ENCODE measurements at places on chromosomes 3 and 15.

DNA sequence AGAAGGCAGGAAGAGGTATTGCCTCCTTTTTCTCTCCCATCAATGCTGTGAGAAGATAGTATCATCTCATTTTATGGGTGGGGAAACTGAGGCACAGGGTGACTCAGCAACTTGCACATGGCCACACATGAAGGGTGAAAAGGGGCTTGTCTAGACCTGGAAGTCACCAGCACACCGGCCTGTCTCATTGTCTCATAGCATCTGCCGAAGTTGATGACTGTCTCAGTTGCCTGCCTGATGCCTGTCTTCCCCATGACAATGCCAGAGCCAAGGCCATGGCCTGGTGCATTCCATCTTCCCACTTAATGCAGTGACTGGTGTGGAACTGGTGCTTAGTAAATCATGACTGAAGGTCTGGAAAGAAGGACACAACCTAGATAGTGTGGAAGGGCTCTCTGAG, 27.9 kb upstream of the PRR23E start:
- no peak for DNase-seq

DNA sequence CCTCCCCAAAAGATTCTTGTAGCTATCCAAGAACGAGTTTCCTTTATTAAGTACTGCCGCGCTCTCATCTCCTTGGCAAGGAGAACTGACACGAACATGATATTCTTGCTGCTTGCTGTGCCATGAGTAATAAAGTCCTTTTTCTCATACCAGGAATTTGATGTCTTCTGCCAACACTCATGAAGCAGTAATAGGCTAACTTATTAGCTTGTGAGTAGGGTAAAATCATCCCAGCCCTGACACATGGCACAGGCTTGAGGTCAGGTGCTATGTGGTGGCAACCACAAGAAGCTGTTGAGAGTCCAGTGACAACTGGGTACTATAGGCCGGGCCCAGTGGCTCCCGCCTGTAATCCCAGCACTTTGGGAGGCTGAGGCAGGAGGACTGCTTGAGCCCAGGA, 22.7 kb upstream of the UBXN7 start:
- no peak for DNase-seq

DNA sequence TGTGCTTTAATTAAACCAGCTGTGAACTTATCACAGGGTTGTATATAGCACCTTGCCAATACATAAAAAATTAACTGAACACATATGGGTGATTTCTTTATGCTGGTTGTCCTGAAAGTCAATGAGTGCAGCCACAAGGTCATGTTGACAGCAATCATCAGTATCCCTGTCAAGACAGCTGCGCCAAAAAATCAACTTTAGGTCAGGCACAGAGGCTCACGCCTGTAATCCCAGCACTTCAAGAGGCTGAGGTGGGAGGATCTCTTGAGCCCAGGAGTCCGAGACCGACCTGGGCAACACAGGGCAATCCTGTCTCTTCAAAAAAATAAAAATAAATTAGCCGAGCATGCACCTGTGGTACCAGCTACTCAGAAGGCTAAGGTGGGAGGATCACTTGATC, 707.3 kb downstream of the SI start:
- DNase-seq = no peak

GRCh38 chr15:25368850-25369249, 70.0 kb downstream of the UBE3A start:
- DNase-seq = no peak

DNA sequence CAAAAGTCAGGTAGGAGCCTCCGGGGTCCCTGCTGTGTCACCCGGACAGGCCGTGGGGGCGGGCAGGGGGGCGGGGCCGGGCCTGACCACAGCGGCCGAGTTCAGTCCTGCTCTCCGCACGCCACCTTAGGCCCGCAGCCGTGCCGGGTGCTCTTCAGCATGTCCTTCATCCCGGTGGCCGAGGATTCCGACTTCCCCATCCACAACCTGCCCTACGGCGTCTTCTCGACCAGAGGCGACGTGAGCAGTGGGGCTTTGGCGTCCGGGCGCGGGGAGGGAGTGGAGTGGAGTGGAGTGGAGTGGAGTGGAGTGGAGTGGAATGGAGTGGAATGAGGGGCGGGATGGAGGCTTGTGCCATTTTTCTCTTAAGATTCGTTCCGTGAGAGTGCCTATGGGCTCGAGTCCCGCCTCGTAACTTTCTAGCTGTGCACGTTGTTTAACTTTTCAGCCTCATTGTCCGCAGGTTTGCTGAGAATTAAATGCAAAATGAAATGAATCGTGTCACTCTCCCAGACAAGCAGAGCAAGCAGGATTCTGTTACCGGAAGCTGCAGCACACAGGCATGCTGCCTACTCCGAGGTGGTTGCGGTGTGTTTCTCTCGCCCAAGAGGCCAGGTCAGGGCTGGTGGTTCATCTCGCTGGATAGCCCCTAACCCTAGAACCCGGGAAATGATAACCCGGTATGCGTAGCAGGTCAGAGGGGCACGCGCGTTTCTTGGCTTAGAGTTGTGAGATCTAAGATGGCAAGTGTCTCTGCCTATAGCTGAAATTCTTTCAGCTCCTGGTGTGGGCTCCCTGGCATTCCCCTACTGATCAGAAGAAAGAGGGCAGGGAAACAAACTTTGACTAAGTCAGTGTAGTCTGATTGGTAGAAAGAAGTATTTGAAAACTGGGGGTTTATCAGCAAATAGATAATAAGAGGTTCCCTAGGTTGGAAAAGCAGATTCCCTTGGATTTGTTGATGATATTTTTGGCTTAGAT, at the start of gene FAH:
Gene FAH (plus strand): TSS at position 104 of the 981 bp plus-strand sequence. CDS start 56 bp downstream, at position 160.
- peak; percentile 8 for DNase-seq

- DNase-seq = no peak
Observed at GRCh38 chr3:32089476-32089875, 16.9 kb upstream of the GPD1L start.

GRCh38 chr3:53129344-53129743, 891 bp downstream of the RFT1 start:
- DNase-seq = no peak

DNA sequence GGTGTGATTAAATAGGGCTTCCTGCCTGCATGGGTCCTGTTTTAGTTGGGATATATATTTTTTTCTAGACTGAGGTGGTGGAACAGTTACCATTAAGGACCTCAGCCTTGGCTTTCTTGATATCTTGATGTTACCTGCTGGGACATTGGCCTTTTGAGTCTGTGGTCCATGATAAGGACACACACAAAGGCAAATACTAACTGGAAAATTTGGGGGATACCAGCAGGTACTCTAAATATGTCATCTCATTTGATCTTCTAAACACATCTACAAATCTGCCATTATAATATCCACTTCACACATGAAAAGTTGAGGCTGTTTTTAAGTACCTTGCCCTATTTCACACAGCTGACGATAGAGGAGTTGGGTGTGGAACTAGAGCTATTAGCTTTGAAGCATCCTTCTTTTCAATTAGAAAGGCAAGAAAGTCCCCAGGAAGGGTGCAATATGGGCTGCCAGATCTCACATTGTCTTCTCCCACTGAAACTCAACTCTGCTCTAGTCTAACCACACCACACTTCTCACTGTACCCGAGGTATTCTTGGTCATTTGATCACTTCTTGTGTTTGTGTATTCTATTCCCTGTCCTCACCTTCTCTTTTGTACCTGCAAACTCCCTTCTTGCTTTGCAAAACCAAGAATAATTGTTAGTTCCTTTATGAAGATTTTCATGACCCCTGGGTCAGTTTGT, 288.3 kb upstream of the ICE2 start:
- no peak for DNase-seq

DNA sequence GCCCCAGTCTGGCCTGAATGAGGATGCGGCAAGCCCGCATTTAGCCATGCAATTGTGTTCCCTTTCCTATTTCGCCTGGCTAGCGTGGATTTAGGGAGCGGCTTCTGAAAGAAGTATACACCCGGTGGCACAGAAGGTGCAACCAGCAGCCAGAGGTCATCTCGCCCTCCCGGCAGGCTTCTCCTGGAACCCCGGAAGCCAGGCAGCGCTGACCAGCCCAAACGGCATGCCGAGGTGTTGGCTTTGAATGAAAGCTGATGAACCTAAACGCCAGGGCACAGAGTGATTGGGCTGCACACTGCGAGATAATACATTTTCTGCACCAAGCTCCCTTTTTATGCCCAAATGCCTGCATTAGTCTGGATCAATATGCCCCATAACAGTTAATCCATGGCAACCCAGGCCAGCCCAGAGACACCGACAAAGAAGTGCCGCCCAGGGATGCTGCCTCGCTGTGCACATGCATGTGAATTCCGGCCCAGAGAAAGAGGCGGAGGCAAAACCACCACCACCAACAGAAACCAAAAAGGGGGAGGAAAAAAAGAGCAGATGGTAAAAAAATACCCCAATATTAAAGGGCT, 1.4 kb downstream of the SRGAP3 start:
- DNase-seq = no peak

- DNase-seq = no peak
Observed at GRCh38 chr3:164732166-164732565, 346.1 kb downstream of the SI start.

DNA sequence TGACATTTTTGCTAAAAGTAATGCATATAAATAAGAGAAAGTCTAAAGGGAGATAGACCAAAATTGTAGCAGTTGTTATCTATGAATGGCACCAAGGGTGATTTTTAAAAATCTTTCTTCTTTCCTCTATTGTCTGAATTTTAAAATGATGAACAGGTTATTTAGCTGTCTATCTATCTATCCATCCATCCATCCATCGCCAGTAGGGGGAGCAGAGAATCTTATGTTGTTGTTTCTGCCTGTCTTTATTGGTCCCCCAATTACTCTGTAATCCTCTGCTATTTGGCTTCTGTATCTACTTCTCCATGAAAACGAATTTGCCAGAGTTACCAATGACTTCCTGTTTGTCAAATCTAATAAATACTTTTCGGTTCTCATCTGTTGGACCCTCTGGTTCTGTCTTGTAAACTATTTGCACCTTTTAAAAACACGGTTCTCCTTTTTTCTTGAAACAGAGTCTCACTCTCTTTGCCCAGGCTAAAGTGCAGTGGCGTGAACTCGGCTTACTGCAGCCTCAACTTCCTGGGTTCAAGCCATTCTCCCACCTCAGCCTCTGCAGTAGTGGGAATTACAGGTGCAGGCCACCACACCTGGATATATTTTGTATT, 86.0 kb downstream of the ECT2 start:
- no peak for DNase-seq

DNA sequence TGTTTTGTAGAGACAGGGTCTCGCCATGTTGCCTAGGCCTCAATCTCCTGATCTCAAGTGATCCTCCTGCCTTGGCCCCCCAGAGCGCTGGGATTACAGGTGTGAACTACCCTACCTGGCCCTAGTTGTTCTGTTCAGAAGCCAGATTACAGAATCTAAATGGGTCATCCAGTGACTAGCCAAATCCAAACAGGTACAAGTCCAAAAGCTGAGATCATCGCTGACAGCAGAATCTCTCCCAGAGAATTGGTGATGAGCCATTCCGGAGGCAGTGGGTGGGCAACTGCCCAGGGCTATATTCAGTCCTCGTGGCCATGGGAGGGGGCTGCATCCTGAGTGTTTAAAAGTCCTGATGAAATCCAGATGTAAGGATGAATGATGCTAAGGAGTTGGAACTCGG, 47.5 kb upstream of the SEMA4B start:
- no peak for DNase-seq

GRCh38 chr3:66260431-66260830, 39.6 kb downstream of the SLC25A26 start:
- DNase-seq = no peak

- DNase-seq = no peak
Observed at GRCh38 chr15:40092256-40092978, 16.3 kb downstream of the BMF start.

- no peak for DNase-seq
Observed at GRCh38 chr3:153595186-153595815, 433.3 kb downstream of the RAP2B start.
